IgD-negative memory B cell (primary cell): ENCODE measurements at places on chromosomes 12 and 14. TPM values are rescaled to one million over a fixed set of nuclear protein-coding genes. Genes with fewer than 3 reads are reported as not detected.

Gene MIPOL1
- polyA plus RNA-seq = not detected

Gene DACT1
- 0.25 TPM for polyA plus RNA-seq

Gene RBP5
- polyA plus RNA-seq = not detected

Gene RND1
- polyA plus RNA-seq = 2.6 TPM

Gene EXOC5
- polyA plus RNA-seq = 43.8 TPM
